Kidney glomerular epithelial cell (primary cell): ENCODE measurements at places on chromosomes 1 and 21.

DNA sequence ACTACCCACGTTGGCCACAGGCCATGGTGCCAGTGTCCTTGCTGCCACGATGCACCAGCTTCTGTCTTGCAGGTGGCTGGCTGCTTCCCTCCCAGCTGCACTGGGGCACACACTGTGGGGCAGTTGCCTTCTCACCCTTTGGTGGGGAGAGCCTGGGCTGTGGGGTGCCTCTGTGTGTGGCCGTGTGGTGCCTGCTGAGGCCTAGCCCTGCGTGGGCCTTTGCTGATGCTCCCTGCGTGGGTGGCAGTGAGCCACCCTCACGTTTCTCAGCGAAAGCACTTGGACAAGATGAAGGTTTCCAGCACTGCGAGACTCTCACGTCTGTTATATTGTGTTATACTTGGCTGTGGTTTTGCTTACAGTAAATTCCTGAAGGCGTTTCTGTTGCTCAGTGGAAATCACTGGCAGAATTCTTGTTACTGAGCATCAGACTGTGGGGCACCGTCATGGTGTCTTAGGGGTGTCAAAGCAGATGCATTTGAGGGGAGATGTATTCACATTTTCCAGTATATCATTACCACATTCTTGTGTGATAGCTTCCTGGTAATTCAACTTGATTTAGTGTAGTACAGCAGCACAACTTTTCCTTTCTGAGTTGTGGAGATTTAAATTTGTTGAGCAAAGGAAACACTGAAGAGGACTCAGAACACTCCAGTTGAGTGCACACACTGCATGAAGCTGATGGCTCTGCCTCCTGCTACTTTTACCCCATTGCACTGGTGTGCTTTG lies 124.7 kb downstream of the PCBP3 start:
- DNase-seq: no peak

DNA sequence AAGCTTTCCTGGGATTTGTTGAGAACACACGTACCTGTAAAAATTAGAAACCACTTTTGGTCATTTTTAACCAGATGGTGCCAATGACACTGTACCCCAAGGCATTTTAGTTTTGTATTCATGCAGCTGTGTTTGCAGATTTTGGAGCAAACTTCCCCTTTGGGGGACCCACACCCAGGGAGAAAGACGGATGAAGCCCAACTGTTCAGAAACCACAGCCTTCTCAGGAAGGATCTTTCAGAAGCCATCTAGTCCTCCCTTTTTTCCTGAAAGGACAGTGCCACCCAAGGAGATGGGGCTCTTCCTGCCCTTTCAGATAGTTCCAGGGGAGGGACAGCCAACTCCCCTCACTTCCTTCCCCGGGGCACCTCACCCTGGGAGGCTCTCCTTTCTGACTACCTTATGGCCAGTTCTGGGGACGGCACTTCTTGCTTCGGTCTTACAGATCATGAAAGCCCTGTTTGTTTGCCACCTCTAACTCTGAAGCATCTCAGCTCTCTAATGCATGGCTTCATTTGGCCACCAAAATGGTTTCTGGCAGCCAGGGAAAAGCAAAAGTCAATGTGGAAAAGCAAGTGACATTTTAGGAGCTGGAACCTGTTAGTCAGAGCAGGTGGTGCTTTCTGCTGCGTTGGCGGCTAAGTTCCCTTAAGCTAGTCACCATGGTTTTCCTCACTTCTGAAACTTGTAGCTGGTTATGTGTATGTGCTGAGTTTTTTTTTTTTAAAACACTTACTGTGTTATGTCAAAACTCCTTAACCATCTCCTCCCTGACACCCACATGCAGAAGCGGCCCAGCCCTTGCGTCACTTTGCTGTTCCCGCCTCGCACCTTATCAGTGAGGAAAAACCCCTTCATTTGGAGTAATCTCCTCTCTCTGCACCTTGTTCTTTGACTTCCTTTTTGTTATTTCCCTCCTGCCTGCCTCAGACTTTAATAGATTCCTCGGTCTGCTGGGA lies 10.1 kb downstream of the TMCC2 start:
- no peak for DNase-seq

- no peak for DNase-seq
Measured at GRCh38 chr1:10415211-10415930, 14.9 kb upstream of the CENPS start.

GRCh38 chr1:154657556-154657955 lies 49.6 kb upstream of the ADAR start:
- no peak for DNase-seq
